ENCODE measurements at places on chromosomes 4 and X.

GRCh38 chrX:15903186-15903681 is 48.6 kb upstream of the AP1S2 start:
- DNase-seq: no peak

DNA sequence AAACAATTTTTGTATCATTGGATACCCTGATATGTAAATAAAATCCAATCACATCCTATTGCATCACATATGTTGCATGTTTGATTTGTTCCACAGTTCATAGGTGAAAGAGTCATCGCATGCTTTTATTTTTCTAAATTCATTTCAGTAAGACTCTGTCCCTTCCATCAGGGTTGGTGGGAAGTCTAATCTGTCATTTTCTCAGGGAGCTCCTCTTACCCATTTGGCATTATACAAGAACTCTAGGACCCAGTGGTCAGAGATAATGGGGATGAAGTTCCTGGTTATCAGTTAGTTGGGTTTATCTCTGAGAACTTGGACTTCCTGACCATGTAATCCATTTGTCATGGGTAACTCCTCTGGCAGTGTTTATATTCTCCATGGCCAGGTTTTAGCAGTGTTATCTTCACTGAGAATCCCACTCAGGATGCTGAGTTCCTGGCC is 227.1 kb upstream of the JADE1 start:
- DNase-seq: no peak

DNA sequence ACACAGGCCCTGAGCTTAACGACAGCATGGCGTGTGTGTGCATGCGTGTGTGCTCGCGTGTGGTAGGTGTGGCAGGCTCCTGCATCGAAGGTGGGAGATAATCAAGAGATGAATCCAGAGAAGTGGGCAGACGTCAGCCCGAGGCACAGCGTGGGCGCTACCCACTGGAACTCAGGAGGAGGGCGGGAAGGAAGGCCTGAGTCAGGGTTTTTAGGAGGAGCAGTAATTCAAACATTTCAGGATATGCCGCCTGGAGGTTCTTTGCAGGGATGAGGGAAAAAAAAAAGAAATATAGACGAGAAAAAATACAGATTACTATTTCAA is 66.3 kb upstream of the STX18 start:
- DNase-seq: no peak

DNA sequence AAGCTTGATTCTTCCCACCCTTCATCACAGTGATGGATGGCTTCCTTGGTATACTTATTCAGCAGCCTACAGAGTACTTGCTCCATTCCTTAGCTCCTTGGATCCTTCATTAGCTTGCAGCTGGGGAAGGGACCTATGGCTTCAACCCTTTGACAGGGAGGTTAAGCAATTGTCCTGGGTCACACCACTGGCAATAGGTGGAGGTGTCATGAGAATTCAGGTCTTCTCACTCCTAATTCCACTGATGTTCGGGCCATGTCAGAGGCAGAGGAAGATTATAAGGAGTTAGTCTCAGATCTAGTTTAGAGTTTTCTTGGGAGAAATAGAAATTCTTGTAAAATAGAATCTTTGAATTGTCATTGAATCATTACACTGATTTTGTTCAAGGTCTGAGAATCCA is 24.5 kb downstream of the EREG start:
- DNase-seq: no peak

- no peak for DNase-seq
Observed at GRCh38 chrX:2698604-2699003, 7.5 kb downstream of the CD99 start.

DNA sequence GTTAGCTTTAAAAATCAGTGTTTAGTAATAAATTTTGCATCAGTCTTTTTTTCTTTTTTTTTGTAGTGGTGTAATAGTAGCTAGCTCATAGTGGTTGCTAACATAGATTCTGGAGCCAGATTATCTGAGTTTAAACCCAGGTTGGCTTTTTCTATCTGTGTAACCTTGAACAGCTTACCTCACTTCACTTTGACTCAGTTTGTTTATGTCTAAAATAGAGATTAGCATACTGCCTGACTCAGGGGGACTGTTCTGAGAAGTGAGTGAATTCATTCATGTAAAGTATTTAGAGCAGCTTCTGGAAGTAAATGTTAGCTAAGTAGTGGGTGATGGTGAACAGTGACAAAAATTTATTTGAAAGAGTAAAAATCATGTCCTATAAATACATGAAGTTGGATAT is 32.9 kb downstream of the CPEB2 start:
- no peak for DNase-seq

DNA sequence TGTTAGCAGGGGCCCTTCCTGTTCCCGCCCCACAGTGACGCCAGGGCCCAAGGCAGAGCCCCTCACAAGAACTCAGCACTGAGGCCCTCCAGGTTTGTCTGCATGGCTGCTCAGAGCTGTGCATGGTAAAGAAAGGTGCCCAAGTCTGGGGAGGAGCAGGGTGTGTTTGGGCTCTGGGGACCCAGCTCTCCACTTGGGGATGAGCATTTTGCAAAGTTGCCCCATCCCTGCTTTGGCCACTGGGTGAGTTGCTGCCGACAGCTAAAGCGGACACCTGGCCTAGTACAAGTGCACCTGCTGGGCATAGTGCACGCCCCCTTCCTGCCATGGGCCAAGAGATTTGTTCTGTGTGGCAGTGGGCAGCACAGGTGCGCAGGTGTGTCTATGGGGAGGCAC is 2.0 kb upstream of the MXD4 start:
- no peak for DNase-seq

DNA sequence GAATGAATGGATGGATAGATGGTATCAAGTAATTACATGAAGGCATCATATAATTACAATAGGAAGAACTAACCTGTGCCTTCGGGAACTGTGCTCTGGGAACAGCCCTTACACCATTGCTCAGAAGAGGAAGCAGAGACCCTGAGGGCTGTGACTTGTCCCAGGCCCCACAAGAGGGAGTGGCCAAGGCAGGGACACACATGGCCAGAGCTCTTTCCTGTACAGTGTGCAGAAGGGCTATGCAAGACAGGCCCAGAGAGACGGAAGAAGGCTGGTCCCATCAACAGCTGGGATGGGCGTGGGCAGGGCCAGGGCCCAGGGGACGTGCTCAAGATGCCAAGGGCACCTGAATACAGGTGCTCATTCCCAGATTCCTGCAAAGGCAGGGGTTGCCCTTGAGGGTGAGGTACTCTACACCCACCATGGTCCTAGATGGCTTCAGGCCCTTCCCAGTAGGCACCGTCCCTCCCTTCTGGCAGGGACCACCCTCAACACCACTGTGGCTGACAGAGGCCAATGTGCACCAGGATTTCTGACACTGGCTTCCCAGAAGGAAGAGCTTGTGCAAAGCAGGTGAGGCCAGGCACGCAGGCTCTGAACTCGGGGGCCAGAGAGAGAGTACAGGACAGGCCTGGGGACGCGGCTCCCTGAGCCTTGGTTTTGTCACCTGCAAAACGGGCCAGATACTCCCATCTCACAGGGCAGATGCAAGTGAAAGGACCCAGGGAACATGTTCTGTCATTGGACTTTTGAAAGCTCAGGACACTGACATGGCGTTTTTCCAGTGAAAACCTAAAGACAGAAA is 1.7 kb downstream of the EVC2 start:
- no peak for DNase-seq

DNA sequence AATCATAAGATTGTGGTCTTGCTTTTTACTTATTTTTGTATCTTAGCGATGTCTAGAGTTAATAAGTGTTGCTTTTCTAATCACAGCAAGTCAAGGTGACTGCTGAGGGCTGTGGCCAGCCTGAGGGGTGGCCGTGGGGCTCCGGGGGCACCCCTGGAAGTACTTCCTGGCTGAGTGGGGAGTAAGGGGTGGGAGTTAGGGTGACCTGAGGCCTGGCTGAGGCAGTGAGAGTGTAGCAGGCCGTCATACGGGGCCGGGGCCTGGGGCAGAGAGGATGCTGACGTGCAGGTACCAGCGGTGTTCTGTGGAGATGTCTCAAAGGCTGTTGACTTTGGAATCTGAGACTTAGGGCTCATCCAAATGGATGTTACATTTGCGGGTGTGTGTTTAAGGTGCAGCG is 29.3 kb downstream of the PIGG start:
- no peak for DNase-seq

DNA sequence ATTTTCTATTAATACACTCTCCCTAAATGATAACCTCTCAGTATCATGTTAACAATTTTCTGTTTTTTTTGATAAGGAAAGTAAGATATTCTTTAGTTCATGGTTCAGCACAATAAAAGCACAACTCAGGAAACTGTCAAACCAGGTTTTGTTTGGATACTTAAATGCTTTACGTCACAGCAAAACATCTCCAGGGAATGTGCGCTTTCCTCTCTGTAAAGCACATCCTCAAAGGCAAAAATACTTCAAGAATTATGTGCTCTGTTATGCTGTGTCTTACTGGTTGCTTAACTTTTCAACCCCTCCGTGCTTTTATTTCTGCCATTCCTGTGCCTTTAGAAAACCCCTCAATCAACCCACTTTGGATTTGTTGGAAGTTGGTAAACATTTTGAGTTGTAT is 27.8 kb downstream of the SNX25 start:
- no peak for DNase-seq

GRCh38 chr4:185235843-185236503 is 26.6 kb downstream of the SNX25 start:
- no peak for DNase-seq

GRCh38 chrX:302975-303374 is 15.6 kb downstream of the GTPBP6 start:
- DNase-seq: no peak

- DNase-seq: no peak
Observed at GRCh38 chr4:53622739-53623151, 31.5 kb upstream of the LNX1 start.

DNA sequence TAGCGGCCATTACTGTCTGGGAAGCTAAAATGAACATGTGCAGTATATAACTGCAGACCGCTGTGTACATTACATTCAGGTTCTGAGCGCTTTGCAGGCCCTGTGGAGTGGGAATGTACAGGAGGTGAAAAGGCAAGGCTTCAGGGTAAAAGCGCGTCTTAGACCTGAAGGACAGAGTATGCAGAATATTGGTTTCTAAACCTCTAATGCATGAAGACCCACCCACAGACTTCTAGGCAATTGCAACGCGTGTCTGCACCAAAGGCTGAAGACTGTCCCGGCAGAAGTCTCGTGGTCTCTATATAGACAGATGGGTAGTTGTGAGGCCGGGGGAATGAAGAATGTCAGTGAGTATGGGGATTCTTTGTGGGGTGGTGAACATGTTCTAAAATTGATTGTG is 5.4 kb downstream of the MAP7D2 start:
- no peak for DNase-seq

GRCh38 chrX:28889591-28890090 is 302.4 kb downstream of the IL1RAPL1 start:
- no peak for DNase-seq

DNA sequence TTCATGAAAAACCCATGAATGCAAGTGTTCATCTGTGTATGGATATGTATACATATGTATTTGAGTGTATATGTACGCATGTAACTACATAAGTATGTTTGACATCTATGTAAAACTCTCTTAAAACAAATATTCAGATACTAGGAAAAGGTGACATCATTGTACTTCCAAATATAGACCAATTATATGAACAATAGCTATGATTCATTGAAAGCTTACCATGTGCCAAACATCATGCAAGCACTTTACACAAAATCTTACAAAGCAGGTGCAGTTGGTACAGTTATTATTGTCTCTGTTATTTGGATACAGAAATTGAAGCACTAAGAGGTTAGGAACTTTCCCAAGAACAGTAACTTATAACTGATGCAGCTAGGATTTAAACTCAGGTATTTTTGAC is 21.4 kb downstream of the MAGEB17 start:
- DNase-seq: no peak

DNA sequence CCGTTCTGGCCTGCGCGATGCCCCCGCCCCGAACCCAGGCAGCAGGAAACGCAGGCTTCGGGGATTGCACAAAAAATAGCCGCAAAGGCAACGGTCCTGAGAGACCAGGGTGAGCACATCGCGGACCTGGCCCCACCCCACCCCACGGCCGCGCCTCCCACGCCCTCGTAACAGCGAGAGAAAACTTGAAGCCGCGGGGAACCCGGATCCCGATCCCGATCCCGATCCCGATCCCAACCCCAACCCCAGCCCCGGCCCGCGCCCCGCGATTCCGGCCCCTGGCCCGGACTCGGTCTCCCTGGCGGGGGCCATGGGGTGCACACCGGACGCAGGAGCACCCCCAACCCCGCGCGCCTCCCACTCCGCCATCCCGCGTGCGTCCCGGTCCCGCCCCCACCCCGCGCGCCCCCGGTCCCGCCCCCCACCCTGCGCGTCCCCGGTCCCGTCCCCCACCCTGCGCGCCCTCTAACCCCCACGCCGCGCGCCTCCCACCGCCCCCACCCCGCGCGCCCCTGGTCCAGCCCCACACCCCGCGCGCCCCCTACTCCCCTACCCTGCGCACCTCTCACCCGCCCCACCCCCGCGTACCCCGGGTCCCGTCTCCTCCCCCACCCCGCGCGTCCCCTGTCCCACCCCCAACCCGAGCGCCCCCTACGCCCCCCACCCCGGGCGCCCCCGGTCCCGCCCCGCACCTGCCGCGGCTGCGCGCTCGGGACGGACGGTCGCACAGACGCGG is 29.0 kb downstream of the NOP14 start:
- DNase-seq: no peak

DNA sequence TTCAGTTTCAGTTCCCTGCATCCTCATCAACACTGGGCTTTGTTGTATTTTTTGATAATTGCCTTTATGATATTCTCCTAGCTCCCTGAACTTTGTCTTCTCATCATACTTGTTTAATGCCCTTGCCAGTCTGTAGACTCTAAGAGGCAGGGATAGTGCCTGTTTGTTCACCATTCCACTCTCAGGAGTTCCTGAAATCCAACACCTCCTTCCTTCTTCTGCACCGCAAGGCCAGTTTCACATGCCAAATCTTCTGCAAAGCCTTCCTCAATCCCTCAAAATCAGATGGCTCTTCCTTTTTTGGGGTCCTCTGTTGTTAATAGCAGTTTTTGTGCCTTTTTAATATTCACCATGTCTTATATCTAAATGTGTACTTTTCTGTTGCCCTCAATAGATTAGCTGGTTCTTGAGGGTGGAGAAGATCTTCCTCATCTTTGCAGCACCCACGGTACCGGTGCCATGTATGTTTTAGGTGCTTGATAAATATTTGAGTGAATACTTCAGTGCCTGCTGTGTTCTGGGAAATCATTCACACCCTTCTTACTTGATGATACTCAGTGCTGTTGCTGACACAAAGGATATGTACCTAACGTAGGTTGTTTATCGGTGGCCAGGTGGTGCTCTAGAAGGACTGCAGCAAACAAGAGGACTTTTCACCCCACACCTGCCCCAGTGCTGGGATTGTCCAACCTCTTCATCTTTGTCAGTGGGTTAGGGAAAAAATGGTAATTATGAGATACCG is 85.3 kb upstream of the LIMCH1 start:
- no peak for DNase-seq
